Osteocyte (in vitro differentiated cells): ENCODE measurements at places on chromosomes 5 and 9. TPM values are rescaled to one million over a fixed set of nuclear protein-coding genes. Genes with fewer than 3 reads are reported as not detected.

Gene SLC2A8
- 18.2 and 18.7 TPM in 2 replicates for total RNA-seq

- peak; percentile 90 for DNase-seq
Measured at GRCh38 chr9:134413890-134414623, 87.8 kb downstream of the RXRA start.

- no peak for DNase-seq
Measured at GRCh38 chr5:84602371-84602771, 217.7 kb upstream of the EDIL3 start.

Gene WHRN
- 11.0 and 12.0 TPM in 2 replicates for total RNA-seq

DNA sequence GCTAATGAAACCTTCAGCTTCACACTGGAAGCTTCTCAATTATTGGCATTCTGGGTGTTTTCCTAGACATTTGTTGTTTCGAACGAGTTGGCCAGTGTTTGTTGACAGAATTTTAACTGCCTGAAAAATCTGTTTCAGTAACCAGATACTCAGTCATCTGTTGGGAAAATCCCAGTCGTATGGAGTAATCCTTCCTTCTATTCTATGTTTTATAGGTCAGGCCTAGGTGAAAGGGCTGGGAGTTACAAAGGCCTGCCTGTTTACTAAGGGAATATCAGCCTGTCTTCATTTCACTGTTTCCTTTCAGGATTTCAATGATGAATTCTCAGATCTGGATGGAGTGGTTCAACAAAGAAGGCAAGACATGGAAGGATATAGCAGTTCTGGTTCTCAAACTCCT is 59.9 kb downstream of the GRAMD2B start:
- DNase-seq, result no peak

- no peak for DNase-seq
Measured at GRCh38 chr9:128153060-128153946, 4.0 kb downstream of the LCN2 start.

DNA sequence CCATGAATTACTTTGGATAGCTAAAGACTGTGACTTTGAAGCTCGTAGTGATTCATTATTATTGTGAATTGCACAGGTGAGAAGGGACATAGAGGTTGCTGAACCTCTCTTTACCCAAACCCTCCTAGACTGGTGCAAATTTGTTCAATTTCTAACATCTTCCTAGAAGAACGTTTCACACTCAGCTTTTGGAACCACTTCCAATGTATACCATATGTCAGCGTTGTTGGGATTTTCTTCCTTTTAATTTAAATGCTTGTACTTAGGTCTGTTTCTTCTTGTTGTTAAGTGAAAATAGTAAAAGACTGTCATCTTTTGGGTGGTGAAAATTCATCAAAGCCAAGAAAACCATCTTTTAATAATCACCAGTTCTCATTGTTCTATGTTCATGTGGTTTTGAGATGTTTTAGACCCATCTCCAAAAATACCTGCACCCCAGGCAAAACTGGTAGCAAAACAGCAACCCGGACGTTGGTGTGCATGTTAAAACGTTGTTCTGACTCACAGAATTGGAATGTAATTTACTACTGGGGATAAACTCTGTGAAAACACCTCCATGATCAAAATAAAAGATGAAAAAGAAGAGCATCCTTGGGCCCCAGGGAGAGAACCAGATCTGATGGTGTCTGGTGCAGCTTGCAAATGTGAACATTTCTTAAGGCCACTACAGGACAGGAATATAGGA is 238.3 kb downstream of the NPR3 start:
- no peak for DNase-seq

DNA sequence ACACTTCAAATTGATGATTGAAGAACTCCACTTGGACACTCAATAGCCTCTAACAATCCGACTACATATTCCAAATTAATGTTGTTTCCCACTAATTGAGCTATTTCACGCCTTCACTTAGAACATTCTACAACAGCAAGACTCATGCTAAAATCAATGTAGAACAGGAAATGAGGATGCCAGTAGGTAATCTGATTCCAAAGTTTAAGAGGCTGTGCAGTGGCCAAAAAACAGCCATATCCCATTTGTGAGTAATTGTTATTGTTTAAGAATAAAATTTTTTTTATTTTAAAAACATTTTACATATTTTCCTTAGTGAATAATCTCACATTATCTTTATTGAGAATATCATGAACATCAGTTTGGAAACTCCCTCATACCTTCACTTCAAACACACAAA is 35.7 kb upstream of the GHR start:
- DNase-seq, result no peak

GRCh38 chr5:10111571-10111970 is 138.1 kb downstream of the ATPSCKMT start:
- DNase-seq, result peak; percentile 81

DNA sequence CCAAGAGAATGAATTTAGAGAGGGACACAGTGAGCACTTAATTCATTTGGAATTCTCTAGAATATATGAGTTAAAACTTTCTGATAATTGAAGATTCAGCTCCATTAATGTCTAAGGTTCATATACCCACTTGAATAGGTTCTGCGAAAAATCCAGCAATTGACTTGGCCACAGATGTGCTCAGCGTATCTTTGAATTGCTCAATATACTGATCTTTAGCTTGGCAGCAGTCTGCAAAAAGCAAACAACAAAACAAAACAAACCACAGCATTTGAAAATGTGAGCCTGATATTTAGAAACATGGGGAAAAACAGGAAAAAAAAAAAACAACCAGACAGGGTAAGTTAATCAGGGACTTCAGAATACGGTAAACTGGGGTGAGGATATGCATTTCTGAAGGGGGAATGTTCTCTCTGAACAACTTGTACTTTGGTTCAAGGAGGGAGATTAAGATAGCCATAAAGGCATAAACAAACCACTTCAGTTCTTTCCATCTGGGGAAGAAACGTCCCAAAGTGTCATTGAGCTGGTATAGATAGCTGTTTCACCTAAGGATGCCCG is 21.4 kb downstream of the AGXT2 start:
- DNase-seq, result no peak

DNA sequence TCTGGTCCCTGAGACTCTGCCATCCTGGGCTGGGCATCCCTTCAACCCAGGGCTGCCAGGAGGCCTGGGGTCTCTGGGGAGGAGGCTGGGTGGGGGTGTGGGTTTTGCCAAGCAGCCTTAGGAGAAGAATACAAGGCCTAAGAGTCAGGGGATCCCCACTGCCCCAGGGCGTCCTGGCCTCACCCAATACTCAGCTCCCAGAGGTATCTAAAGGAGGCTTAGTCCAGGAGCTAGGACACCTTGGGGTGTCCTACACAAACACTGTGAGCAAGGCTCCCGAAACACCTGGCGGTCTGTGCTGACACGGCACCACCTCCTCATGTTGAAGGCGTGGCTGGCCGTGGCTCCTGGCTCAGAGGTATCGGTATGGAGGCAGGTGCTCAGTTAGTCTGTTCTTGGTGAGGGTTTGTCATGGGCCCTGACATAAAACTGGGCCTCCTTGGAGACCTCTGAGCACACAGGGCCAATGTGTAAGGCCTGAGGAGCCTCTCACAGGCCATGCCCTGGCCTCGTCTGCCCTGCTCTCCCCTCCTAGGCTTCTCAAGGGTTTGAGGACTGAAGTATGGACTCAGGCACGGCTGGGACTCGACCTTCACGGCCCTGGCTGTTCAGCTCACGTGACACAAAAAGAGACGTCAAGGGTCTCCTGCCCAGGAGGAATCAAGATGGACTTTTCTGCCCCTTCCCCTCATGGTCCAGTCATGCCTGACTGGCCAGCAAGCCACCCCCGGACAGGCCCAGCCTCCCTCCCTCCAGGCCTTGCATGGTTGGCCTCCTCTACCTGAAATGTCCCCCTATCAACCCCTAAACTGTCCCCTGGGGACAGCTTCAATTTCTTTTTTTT is 277.3 kb downstream of the FSTL4 start:
- no peak for DNase-seq

DNA sequence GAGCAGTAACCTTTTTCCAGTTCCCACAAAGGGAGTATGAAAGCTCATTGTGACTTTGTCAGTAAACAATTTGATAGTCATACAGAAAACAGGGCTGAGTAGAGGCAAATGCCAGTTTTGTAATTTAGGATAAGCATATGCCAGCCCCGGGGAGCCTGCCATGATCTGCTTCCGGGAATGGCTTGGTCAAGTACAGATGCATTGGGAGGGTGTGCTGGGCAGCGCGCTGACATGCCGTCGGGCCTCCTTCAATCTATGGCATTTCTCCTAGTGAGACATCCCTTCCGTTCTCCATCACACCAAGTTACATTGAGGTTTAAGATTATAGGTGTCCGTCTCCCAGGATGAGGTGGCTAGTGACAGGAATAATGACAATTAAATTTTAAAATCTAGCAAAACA is 48.6 kb downstream of the GNA14 start:
- DNase-seq, result no peak

DNA sequence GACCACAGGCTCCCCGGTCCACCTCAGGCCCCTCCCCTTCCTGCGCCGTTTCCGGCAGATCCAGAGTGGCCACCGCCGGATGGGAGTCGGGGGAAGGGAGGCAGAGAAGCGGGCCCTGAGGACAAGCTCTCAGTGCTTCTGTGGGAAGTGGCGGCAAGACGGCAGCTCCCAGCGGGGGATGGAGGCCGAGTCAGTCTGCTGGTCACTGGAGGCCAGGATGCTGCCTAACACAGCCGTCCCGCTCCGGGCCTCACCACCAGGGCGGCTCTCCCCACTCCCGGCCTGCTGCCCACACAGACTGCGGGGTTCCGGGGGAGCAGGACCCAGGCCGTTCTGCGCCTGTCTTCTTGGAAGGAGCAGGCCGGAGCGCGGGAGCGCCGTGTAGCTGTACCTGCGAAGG is 31.4 kb downstream of the FXN start:
- DNase-seq, result no peak

GRCh38 chr9:12972608-12973589 is 198.1 kb downstream of the LURAP1L start:
- no peak for DNase-seq

- DNase-seq, result no peak
Measured at GRCh38 chr5:166399781-166400180, 1891.7 kb upstream of the WWC1 start.

DNA sequence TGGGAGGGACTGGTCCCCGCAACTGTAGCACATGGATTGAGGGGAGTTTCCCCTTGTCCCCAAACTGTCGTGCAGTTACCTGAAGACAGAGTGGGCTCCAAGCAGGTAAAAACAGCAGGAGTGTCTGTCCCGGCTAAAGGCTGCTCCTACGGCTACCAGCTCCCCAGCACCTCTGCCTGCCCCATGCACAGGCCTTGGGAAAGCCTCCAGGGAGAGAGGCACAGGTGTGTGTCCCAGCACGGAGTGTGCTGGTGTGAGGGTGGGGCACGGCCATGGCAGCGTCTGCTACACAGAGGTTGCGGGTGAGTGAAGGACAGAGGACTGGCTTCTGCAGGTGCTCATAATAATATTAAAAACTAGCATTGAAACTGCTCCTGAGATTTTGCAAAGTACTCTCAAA is 30.4 kb downstream of the STC2 start:
- no peak for DNase-seq

Gene C9
- total RNA-seq, result not detected in 2 replicates

DNA sequence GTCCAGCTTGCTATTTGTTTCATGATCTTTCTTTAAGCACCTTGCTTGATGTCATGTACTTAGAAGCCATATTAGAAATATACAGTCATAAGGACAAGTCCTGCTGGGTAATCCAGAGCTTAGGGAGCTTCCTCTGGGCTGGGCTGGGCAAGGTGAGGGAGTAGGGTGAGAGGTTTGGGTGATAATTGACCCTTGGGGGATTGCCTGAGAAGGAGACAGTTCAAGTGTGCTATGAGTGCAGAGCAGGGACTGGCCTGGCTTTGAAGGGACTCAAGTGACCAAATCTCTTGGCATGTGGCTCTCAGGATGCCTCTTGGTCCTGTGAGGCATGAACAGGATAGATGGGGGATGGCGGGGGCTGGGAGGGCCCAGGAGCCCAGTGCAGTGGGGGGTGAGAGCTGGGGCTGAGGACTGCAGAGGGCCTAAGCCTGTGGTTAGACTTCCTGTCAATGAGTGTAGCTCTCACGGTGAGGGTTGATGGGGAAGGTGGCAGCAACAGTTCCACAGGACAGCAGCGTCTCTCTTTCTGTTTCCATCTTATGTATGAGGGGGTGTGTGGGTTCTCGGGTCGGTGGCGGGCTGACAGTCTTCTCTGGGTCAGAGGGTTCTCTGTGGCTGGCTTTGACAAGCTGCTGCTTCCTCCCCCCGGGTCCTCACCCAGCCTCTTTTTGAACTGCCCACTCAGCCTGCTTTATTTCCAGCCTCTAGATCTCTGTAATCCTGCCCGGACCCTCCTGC is 53.5 kb downstream of the RGS3 start:
- no peak for DNase-seq

DNA sequence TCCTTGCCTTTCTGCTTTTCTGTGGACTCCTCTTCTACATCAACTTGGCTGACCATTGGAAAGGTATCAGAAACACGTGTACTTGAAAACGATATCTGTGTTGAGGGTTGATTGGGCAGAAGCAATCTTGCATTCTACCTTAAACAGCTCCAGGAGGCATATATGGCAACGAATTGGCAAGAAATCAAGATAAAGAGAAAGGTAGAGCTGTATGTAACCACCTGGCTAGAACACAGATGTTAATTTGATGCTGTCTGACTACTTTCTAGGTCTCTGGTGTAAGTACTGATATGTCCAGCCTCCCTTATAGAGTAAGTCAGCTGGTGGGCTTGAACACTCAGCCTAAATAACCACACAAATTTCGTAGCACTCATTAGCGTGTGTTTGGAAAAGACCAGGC is 1.3 kb downstream of the MAN1B1 start:
- DNase-seq, result no peak
